SK-N-DZ (cell line): ENCODE measurements at places on chromosomes 5 and 9.

GRCh38 chr5:10528056-10528816, 35.6 kb upstream of the ANKRD33B start:
- no peak for DNase-seq

DNA sequence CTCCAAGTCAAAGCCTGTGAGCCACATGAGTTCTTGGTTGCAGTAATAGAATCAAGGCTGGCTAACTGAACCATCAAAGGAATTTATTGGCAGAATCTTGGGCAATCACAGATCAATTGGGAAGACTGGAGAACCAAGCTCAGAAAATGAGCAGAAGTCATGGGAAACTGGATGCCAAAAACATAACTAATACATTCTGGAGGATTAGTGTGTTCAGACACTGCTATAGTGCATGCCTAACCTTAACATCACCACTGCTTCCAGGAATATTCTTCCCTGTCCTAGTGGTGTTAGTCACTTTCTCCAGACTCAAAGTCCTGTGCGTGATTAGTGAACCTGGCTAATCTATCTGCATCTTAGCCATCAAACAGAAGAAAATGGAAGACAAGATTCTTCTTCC, 843.7 kb downstream of the EFNA5 start:
- no peak for DNase-seq

GRCh38 chr5:158898185-158899177, 201.2 kb downstream of the EBF1 start:
- no peak for DNase-seq

- DNase-seq: no peak
Measured at GRCh38 chr9:20309124-20309523, 313.2 kb downstream of the MLLT3 start.

DNA sequence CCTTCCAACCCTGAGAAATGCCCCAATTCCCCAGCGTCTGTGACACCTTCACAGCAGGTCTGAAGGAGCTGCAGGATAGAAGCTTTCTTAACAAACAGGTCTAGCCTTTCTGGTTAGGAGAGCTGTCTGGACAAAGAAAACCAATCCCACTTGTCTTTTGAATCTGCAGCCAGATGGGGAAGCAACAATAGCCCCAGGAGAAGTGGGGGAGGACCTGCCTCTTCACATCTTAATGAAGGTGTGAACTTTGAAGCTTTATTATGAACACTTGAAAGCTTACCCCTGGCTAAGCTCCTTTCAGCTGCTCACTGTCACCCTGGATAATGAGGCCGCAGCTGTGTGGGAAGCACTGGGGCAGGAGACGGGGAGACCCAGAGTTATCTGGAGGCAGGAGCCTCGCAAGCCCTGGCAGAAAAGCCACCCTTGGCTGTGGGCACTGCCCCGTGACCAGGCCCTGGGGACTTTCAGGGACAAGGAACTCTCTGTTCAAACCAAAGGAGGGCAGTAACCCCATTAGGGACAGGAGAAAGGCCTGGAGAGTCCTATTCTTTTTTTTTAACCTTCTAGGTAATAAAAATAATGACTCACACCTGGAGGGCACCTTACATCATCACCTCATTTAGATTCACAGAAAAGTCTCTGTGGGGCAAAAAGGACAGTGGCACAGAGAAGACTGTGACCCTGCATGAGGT, 151.8 kb upstream of the RAD23B start:
- no peak for DNase-seq

DNA sequence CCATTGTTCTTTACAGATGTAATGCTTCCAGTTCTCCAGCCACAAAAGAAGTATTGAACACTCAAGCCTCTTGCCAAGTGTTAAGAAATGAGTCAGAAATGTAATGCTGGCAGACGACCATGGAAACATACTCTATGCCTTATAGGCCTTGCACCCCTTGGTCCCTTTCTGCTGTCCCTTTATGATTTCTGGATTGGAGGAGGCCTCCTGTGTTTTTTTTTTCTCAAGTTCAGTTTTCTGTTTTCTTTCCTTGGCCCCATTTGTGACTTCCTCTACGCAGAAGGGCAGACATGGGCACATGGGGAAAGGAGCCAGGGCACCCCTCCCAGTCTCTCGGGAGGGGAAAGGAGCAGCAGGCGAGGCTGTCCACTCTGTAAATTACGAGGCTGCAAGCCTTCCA, 53.4 kb downstream of the SNX18 start:
- no peak for DNase-seq

DNA sequence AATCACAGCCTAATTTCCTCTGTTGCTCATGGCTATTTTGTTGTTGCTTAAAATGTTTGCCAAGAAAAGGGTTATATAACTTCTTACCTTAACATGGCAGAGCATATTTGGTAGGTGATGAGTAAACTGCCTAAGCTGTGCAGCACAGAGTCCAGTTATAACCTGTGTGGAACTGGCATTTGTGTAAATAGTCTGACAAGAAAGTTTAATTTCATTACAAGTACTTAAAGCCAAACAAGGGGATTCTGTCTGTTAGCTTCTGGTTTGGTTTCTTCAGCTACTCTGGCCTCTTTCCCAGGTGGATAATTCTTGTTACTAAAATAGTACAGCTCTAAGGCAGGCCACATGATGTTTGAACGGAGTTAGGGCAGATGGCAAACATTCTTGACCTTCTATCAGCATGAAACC, 72.2 kb downstream of the PTCD2 start:
- no peak for DNase-seq

DNA sequence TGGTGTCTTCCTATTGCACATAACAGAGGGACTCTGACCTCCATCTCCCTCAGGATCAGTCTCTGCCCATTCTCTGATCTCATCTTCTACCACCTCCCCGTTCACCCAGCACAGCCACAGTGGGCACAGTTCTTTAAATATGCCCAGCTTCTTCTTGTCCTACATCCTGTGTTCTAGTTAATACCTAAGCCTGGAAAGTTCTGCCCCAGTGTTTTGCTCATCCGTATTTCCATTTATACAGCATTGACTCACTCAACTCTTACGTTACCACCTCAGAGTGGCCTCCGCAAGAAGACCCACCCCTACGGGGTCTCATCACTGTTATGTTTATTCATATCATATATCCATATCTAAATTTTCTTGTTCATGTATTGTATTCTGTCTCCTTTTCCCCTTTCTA, 315.5 kb downstream of the ADGRV1 start:
- DNase-seq: no peak

DNA sequence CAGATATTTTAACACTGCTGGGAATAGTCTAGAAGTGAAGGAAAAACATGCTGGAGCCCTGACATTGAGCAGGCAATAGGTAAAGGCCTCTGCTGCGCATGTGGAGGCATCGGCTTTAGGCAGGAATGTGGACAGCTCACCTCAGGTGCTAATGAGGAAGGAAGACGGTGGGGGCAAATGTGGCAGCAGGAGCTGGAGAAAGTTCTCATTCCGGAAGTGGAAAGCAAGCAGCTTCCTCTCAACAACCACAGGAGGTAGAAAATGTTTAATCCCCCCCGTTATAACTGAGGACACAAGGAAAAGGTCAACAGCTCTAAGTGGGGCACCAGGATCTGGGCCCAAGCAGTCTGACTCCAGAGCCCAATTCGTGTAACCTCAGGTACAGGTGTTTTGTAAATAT, 7.6 kb upstream of the RPS14 start:
- no peak for DNase-seq

DNA sequence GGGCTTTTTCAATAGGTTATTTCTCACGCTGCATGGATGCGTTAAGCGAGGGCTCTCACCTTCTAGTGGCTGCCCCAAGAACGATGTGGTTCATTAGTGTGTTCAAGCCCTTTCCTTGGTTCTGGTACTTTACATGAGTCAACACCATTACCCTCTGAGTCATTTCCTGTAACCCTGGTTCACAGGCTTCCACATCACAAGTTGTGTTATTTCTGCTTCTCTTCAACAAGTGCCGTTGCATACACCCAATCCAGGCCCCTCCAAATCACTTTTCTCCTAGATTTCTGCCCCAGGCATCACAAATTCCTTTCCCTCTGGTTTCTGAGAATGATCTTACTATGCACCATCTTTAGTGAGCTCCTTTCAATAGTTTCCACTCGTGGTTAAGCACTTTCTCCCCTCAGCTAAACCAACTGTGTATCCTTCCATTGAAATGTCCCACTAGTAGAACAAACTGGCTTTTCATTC, 69.5 kb upstream of the RAD23B start:
- no peak for DNase-seq

GRCh38 chr9:132042324-132042723, 37.3 kb downstream of the MED27 start:
- DNase-seq: no peak

- DNase-seq: no peak
Measured at GRCh38 chr5:132209131-132209530, 18.5 kb downstream of the P4HA2 start.

DNA sequence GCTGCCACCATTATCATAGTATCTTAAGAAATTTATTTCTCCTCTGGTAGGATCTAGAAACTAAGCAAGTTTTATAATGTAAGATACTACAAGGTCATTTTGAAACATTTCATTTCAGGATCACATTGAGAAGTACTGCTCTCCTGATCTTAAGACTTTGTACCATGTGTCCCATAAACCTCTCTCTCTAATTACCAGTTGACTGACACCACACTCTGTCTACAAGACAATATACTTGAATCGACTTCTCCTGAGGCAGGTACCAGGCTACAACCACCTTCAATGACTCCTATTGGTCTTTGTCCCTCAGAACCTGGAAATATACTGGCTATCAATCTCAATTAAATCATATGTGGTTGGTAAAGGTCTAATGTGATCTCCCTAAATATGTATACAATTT, 597.0 kb downstream of the PTPRD start:
- no peak for DNase-seq

GRCh38 chr5:56449071-56449640, 216.0 kb upstream of the ANKRD55 start:
- DNase-seq: no peak

GRCh38 chr9:99361817-99362216, 139.7 kb downstream of the SEC61B start:
- no peak for DNase-seq

GRCh38 chr9:136725612-136726011, 13.2 kb downstream of the DIPK1B start:
- DNase-seq: no peak

- no peak for DNase-seq
Measured at GRCh38 chr5:77635067-77635916, 3.2 kb downstream of the OTP start.

- DNase-seq: no peak
Measured at GRCh38 chr9:117114768-117115167, 300.1 kb downstream of the ASTN2 start.

DNA sequence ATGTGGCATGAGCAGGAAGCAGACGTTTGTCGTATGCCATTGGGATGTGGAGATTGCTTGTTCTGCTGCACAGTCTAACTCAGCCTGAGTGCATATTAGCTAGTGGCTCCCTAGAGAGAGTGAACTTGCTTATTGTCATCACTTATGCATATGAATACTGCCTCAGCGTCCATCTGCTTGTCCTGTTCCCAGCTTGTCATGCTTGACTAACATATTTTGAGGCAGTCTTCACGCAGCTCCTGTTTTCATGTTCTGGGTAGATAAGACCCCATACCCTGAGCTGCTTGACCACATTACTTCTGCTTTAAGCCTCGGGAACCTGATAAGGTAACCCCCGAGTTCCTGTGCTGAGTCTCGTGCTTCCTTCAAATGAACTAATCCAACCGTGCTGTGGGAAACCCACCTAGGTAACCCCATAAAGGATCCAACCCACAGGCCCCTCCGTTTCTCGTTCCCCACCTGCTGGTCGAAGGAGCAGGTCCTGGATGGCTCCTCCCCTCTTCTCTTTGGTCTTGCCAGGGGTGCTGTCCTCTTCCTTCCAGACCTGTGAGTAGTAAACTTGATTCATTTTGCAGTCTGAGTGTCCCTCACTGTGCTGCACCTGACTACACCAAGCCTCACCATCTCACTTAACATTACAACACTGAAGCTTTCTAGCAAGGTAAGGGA, 25.0 kb downstream of the ANKRD33B start:
- no peak for DNase-seq

DNA sequence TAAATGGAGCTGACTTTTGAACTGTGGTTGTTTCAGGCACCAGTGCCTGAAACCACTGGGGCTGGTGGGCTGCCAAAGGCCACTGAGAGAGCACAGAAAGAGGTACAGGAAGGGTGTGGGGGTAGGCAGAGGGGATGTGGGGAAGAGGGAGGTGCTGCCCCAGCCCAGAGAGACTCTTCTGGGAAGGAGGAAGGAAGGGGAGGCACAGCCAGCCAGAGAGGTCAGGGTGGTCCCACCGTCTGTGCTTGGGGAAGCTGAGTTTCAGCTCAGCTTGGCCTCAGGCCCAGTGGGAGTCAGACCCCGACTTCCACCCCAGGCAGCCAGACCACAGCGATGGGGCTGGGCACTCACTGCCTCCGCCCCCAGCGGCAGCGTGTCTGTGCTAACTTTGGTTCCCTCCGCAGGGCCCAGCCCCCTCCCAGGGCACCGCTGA, 8.6 kb upstream of the PHYKPL start:
- no peak for DNase-seq

- no peak for DNase-seq
Measured at GRCh38 chr9:84822589-84823233, 153.2 kb downstream of the NTRK2 start.

DNA sequence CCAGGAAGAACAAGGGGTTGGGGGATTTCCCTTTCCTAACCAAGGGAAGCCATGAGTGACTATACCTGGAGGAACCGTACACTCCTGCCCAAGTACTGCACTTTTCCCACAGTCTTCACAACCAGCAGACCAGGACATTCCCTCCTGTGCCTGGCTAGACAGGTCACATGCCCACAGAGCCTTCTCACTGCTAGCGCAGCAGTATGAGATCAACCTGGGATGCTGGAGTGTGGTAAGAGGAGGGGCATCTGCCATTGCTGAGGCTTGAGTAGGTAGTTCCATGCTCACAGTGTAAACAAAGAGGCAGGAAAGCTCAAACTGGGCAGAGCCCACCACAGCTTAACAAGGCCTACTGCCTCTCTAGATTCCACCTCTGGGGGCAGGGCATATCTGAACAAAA, 35.9 kb downstream of the SAXO1 start:
- DNase-seq: no peak

DNA sequence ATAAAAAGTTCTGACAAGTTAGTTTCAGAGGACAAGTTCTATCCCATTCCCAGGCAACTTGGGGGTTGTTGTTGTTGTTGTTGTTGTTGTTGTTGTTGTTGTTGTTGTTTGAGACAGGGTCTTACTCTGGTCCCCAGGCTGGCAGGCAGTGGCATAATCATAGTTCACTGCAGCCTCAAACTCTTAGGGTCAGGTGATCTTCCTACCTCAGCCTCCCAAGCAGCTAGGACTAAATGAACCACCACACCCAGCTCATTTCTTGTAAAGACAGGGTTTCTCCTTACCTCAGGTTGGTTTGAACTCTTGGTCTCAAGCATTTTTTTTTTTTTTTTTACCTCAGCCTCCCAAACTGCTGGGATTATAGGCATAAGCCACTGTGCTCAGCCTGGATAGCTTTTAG, 15.3 kb downstream of the PPP1R2B start:
- DNase-seq: no peak

DNA sequence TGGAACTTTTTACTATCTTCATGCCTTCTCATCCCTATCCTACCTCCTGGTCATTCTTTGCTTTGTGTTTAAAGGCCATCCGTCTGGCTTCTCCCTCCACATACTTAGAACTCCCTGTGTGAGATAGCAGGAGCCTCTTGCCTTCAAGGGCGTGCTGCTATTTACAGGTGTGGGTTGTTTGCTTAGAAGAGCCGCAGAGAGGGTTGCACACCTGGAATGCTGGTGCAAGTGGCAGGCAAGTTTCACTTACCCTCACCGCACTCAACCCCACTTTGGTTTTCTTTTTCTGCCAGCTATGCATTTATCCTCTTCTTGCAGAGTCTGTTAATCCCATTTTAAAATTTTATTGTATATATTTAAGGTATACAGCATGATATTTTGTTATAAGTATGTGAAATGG, 12.6 kb downstream of the SKP2 start:
- DNase-seq: no peak

GRCh38 chr5:65730910-65731309, 8.9 kb downstream of the NLN start:
- no peak for DNase-seq
